Stimulated activated CD8-positive, alpha-beta memory T cell treated with anti-CD3 and anti-CD28 coated beads, Interleukin-15, amount 100 ng/mL, for 24 hours (primary cell): ENCODE measurements at places on chromosomes 3 and 15.

- no peak for DNase-seq
Measured at GRCh38 chr15:50163719-50164410, 18.1 kb upstream of the SLC27A2 start.

DNA sequence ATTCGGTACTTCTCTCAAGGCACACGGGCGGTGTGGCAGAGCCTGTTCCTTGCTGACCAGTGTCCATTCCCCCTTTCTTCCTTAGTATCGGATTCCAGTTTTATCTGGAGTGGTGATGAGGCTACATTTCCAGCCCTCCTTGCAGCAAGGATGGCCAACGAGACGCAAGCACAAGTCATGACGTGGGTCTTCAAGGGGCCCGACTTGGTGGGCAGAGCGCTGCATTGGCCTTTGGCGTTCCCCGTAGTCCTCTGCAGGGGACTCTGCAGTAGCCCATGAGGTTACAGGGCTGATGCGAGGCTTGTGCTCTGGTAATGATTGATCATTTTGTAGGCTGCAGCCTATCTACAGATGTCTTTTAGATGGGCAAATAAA is 194.5 kb downstream of the OPA1 start:
- DNase-seq, result no peak

GRCh38 chr3:169510693-169511010 is 152.9 kb downstream of the MECOM start:
- DNase-seq, result no peak

DNA sequence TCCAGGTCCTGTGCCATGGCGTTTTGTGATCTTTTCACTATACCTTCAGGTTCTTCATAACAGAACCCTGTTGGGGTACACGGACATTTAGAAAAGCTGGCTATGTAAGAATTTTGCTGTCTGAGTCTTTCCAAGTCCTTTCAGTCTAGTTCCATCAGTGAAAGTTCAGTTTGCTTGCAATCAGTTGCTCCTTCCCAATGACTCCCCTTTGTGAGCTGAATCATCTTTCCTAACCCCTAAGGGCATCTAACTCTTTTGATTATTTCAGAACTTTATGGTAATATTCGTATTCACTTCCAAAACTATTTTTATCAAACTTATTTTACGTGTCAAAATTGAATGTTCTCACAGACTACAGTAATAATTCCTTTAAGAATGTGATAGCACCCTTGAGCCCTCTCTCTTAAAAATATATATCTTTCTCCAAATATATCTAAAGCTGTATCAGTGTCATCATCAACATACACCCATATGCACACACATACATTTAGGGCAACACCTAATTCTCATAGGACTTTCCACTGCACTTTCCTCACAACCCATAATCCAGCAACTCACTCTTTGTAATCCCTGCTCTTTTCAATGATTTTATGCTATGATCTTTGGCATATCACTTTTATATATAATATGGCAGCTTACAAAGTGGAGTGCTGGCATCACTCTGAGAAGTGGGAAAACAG is 263.7 kb downstream of the GBE1 start:
- no peak for DNase-seq

GRCh38 chr3:129985113-129985512 is 10.6 kb downstream of the TRH start:
- no peak for DNase-seq
